ENCODE measurements at places on chromosomes 3 and 15. TPM values are rescaled to one million over a fixed set of nuclear protein-coding genes. Genes with fewer than 3 reads are reported as not detected.

CCR3 gene
- not detected for total RNA-seq

DNA sequence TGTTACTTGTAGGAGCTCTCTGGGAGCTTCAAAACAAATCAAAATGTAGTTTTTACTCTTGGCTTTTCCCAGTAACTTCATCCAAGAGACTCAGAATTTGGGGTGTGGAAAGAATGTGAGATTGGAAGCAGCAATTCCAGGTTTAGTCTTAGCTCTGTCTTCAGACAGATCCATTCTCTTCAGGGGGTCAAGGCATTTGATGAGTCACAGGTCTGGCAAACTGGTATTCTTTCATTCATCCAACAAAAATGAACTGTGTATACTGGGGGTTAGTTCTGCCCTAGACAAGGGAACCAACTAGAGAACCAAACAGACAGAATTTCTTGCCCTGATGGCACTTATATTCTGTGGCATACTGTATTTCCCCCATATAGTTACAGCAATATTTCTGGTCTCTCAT is 36.3 kb upstream of the CADPS start:
- no peak for DNase-seq

- no peak for DNase-seq
Measured at GRCh38 chr3:119901148-119901547, 119.2 kb downstream of the NR1I2 start.

GRCh38 chr15:61000276-61000675 is 228.8 kb downstream of the RORA start:
- DNase-seq = no peak

- DNase-seq = no peak
Measured at GRCh38 chr3:81898336-81898735, 136.9 kb upstream of the GBE1 start.

ARPP21 gene
- total RNA-seq = not detected

GRCh38 chr3:4838621-4839022 is 140.6 kb upstream of the BHLHE40 start:
- no peak for DNase-seq

DNA sequence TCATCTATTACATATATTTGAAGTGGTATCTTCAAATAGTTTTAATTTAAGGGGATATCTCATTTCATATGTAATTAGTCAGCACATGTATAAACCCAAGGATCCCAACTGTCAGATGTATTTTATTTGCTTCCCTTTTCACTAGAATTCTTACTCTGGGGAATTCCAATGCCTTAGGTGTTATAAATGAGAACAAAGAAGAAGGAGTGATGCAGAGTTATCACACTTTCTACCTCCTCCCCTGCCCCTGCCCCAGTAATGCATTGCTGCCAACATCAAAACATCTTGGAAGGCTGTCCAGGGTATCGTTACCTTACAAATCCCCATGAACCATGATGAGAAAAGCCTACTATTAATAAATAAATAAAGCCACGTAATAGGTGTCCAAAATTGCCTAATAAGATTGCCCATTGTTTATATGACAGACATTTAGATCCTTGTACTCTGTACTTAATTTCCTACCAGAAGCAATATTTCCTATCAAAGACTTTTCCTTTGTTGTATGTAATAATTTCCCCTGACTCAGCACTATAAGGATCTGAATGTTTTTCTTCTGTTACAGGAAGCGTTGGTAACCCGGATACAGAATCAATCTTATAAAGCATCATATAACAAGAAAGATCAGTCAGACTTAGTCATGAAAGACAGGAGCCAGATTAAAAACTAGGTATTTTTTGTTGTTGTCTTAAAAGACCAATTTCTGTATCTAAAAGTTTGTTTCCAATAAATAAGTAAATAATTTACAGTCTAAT is 38.8 kb downstream of the CBLB start:
- DNase-seq = no peak

VIPR1 gene
- total RNA-seq = 4.6 TPM

DNA sequence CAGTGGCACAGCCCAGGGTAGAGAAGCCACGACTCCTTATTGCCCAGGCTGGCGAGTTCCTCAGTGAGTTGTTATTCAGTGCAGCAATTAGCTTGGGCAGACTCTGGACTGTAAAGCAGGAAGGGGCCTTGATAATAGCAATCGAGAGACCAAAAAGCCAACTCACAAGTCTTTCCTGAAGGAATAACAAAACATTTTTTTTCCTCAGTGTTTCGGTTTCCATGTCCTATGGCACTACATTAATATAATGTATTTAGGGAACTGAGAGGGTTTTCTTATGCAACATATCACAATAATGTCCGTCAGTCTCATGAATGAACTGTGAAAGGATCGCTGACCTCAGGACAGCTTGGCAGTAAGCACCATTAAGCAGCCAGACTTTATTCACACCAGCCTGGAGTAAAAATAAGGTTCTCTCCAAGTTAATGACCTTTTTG is 248.9 kb upstream of the TBL1XR1 start:
- no peak for DNase-seq

DNA sequence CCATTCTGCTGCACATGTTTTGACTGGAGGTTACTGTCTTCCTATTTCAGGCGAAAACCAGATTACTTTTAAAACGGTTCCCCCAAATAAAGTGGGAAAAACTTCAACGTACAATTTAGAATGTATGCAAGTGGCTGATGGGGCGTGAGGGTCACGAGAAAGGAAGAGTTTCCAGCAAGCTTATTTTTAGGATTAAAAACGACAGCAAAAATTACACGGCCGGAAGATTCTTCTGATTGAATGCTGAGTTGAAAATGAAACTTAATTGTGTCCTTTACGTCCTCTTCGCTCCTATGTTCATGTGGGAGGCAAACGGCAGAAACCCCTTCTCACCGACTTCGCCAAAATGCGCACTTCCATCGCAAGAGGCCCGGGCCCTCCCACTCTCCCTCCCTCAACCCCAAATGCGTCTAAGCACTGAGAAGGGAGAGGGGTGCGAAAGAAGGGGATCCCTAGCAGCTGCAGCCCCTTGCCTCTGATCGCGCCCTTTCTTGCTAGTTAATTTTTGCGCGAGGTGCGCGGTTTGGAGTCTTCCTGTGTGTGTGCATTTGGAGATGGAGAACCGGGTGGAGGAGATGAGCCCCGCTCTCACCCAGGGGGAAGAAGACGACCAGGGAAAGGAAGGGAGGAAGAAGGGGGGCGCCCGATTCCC is 656 bp downstream of the CD47 start:
- peak; percentile 62 for DNase-seq

FAM227B gene
- total RNA-seq = 1.3 TPM

- no peak for DNase-seq
Measured at GRCh38 chr15:100234158-100235029, 107.4 kb downstream of the ADAMTS17 start.

BUB1B gene
- total RNA-seq = 17.4 TPM

HTR3E gene
- not detected for total RNA-seq

GRCh38 chr15:101347454-101347853 is 52.4 kb upstream of the SNRPA1 start:
- no peak for DNase-seq

TRIM69 gene
- 45.4 TPM for total RNA-seq

DNA sequence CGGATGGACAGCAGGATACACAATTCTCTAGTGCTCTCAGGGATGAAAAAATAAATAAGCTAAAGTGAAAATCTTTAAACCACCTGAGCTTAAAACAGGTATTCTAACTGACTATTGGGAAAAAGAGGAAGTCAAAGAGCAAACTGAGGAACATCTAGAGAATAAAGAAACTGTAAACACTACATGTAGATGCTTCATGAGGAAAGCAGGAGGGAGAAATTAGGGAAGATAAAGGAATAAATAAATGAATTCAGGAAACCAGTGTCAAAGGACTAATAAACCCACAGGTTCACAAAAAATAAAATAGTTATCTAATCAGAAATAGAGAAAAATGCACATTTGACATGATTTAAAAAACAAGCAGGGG is 525 bp upstream of the MCCC1 start:
- DNase-seq = no peak

FBXW12 gene
- total RNA-seq = not detected

DNA sequence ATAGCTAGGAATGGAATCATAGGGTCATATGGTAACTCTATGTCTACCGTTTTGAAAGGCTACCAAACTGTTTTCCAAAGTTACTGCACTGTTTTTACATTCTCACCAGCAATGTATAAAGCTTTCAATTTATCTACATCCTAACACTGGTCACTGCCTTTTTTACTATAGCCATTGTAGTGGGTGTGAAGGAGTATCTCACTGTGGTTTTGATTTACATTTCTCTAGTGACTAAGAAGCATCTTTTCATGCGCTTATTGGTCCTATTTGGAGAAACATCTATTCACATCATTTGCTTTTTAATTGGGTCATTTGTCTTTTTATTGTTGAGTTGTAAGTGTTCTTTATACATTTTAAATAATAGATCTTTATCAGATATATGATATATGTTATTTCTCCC is 53.3 kb downstream of the PIK3R4 start:
- no peak for DNase-seq

CYP11A1 gene
- total RNA-seq = 0.41 TPM

DLEC1 gene
- total RNA-seq = 0.05 TPM

CPNE9 gene
- not detected for total RNA-seq

DNA sequence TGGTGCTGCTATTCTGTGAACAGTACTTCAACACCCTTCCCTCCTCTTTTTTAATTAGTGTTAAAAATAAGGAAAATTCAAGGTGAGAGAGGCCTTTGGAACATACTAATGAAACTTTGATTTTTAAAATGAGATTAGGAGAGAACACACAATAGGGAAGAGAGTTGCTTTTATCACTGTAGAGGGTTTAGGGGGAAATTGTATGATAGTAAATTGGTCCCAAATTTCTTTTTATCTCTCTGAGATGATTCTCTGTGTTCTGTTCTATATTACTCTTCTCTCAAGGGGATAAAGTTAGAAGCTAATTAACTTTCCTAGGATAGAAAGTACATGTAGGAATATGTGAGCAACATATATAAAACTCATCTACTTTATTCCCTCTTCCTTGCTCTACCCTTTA is 40.8 kb downstream of the ZFAND6 start:
- DNase-seq = no peak

BTLA gene
- total RNA-seq = 33.2 TPM

DNA sequence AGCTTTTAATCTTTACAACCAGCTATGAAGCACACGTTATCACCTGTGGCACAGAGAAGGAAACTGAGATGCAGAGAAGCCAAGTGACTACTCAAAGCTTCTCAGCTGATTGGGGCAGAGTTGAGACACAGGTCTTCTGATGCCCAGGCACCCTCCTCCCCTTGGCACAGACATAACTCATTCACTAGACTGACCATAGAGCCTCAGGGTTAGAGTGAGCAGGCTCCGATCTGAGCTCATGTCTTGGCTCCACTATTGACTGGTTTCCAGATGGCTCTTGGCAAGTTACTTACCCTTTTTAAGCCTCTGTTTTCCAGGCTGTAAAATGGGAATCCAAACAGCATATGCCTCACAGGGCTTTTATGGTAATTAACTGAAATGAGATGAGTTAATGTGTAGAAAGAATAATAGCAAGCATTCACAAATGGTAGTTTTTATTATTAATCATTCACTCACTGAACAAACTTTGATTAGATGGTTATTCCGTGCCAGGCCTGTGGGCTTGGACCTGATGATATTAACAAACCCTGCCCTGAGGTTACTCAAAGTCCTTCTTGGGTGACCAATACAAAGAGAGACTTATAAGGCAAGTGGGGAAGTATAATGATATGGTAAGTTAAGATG is 184.3 kb downstream of the ANXA2 start:
- no peak for DNase-seq

GRCh38 chr3:111571907-111572460 is 23.2 kb downstream of the ZBED2 start:
- DNase-seq = peak; percentile 31

AADACL2 gene
- not detected for total RNA-seq

DNA sequence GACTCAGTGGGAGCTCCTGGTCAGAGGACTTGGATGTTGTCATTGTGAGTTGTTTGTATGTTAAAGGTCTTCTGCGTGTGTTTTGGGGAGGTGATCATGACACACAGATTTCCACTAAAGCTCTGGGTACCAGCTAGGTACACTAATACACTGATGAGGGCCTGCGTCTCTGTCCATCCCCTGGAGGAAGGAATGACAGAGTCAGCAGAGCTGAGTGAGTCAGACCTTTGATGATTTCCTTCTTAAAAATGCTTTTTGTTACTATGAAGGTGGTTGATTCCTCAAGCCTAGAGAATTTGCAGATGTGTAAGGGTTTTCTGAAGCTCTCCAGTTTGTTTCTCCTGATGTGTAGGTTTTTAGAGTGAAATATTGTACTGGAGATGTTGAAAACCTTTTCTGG is 424.1 kb upstream of the TPM1 start:
- DNase-seq = no peak

GOLGA6L7 gene
- total RNA-seq = not detected

GOLGA8H gene
- not detected for total RNA-seq

DNA sequence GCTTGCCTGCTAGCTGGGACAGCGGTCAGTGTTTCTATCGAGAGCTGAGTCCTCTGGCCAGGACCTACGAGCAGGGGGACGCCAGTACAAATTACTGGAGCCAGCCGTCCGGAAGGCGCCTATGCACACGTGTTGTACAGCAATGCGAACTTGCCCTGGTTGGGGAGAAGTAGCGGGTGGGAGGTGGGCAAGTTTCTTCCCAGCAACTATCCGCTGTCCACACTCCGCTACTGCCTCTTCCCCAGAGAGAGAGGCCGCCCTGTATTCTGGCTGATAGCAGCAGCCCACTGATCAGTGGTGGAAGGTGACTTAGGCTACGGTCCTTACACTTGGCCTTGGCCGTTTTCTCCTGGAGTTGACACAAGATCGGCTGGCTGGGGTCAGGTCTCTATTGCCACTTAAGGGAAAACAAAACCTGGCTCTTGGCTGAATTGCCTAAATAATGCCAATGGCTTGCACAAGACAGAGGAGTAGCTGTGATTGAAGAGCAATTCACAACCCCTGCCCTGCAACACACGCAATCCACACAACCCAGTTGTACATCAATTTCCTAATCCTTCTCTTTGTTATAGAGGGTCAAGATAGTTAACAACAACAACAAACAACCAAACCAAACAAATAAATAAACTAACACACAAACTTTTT is 12.8 kb upstream of the SHC4 start:
- DNase-seq = no peak

SLC2A2 gene
- 0.20 TPM for total RNA-seq

- no peak for DNase-seq
Measured at GRCh38 chr15:97026781-97027180, 696.3 kb downstream of the NR2F2 start.

Measured in activated T-cell treated with anti-CD3 and anti-CD28 coated beads, Interleukin-2, amount 50 U/mL, for 4 hours (primary cell).